ENCODE measurements at places on chromosomes 5 and 9.
A peak's percentile ranks its signal among the peaks of the same experiment; 100 is the strongest.

DNA sequence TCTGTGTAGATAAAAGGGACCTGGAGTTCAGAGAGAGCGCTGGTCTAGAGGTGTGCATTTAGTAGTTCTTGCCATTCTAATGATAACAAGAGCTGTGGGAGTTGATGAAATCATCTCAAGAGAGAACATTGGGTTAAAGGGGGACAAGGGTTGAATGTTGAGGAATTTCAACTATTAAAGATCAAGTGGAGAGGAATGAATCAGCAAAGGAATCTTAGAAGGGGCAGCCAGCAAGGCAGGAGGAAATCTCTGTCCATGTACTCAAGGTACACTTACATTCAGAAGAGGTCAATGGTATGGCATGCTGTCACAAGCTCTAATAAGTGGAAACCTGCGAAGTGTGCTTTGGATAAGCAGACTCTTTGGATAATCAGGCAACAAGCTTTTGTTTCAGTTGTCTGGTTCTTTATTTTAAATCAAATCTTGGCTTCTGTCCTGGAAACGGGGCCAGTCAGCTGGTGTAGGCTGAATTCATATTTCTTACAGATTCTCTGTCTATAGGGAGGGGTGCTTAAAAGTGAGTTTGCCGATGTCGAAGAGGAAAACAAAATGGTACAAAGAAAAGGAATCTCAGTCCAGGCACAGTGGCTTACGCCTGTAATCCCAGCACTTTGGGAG lies 320.5 kb upstream of the CD180 start:
- DNase-seq = no peak

- no peak for DNase-seq
These were observed 17.5 kb downstream of the C9orf57 start for GRCh38 chr9:72042928-72043327.

- DNase-seq = no peak
These were observed 280.0 kb downstream of the GAS1 start for GRCh38 chr9:86667307-86667706.

DNA sequence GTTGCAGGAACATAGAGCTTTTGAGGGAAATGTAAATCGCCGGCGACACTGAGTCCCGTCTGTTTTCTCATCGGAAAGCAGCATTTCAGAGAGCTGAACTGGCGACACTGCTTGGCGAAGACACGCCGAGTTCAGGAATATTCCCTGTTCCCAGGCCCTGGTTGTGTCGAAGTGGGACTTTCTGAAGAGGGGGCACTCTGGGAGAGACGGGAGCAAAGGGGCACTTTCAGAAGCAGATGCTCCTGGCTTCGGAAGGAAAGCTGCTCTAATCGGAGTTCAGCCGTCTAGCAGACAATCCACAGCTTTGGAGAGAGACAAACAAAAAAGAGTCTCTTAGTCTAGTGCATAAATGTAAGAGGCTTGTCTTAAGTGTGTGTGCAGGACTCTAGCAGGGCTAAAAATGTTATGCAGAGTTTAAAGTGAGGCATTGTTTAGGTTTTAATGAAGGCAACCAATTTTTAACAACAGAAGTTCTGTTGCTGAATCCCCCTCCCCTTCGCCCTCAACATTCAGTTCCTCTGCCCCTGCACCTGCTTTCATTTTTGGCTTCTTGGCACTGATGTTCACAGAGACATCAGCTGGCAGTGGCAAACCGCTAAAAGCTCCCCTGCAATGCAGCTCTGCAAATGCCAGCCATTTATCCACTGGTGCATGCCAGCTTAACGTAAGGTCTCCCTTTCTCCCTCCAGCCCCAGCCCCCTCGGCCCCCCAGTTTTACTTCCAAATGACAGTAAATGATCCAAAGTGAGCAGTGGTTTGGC lies 289.5 kb upstream of the MPDZ start:
- DNase-seq = no peak

- DNase-seq = no peak
These were observed 14.1 kb downstream of the PDLIM4 start for GRCh38 chr5:132271251-132272246.

GRCh38 chr9:22975951-22976350 lies 529.3 kb downstream of the DMRTA1 start:
- DNase-seq = no peak

GRCh38 chr5:100731768-100732167 lies 171.3 kb downstream of the ST8SIA4 start:
- DNase-seq = peak; percentile 6

GRCh38 chr5:55222985-55223811 lies 3.9 kb downstream of the MCIDAS start:
- DNase-seq = no peak

DNA sequence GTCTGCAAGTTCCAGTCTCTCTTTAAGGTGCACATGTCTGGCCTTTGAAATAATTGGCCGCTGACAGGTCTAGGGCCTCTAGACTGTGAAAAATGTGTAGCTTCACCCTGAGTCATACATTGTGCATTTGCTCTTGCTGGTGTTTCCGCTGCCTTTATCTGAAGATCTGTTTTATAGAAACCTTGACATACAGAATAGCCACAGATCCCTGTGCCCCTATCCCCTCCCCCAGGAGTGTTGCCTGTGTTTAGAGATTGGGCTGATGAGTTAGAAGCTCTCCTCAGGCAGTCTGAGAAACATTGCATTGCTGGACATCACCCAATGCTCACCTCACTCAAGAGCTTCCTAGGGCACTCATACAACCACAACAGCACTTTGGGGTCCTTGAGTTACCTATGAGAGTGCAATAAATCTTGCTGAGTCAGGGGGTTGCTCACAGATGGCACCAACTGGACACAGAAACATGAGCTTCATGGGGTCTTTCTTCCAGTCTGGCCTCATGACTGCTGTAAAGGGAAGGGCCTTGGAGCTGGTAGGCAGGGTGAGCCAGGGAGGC lies 3.8 kb upstream of the ZNF782 start:
- no peak for DNase-seq

DNA sequence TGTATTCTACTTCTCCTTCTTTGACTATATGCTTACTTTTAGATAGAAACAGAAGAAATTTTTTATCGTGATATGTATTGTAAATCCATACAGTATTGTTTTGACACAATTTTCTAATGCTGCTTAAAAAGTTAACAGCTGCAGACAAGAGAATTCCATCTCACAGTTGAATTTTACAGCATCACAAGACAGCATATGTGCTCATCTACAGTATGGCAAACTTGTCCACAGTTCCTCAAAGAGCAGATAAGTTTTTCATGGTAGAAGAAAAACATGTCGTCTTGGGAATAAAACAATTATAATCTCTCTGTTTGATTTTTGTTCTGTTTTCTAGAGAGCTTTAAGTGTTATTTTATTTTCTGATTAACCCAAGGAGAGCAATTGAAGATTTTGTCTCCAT lies 438.5 kb upstream of the NUDT12 start:
- DNase-seq = no peak

DNA sequence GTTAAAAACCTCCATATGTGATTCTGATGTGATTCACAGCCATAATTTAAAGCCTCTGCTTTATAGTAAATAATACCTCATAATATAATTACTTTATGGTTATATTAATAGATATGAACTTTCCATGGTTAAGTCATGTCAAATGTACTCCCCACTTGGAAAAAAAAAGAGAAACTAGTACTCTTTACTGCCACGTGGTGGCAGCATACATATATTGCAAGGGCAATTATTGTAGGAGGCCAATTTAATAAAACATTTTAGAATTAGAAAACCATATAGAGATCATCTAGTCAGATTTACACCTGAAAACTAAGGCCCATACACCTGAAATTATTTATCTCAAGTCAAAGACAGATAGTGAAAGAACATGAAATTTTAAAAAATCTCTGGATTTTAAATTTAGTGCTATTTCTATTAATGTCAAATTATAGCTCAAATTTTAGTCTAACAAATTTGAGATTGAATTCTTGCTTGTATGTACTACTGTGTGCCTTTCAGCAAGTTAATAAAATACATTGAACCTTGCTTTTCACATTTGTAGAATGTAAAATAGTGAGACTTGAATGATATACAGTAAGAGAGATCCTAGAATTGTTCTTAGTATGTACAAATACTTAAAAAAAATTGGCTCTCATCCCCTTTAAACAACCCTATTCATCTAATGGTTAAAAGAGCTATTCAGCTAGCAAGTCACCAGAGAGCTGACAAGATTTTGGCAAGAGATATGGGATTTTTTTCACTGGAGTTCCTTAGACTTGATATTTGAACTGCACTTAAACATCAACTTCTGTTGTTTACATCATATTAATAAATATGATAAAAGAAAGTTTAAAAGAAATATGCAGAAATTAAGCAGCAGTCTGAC lies 603.8 kb downstream of the TLE4 start:
- DNase-seq = no peak

DNA sequence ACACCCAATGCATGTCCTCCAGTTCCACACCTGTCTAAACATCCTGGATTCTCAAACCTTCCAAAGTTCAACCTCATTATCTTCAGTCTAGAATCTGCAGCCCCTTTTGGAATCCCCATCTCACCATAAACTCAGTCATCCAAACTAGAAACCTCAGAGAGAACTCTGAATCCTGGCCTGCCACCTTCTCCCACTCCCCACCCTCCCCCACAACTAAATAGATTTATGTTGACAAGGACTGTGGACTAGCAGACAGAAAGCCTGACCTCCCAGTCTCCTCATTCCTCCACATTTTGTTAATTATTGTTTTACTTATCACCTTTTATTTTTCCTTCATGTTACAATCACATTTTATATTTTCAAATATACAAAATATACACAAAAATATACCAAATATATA lies 76.6 kb downstream of the MEF2C start:
- no peak for DNase-seq

GRCh38 chr5:135859641-135860040 lies 25.2 kb downstream of the SLC25A48 start:
- no peak for DNase-seq

DNA sequence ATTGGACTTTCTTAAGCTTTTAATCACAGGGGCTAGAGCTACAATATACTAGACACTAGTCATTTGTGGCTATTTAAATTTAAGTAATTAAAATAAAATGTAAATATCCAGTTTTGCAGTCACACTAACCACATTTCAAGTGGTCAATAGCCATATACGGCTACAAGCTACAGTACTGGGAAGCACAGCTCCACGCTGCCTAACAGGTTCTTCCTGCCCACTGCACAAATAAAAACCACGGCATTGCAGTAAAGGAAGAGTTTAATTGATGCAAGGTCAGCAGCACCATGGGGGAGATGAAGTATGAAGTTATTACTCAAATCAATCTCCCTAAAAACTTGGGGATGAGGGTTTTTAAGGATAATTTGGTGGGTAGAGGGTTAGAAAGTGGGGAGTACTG lies 134.1 kb downstream of the LURAP1L start:
- DNase-seq = peak; percentile 91

DNA sequence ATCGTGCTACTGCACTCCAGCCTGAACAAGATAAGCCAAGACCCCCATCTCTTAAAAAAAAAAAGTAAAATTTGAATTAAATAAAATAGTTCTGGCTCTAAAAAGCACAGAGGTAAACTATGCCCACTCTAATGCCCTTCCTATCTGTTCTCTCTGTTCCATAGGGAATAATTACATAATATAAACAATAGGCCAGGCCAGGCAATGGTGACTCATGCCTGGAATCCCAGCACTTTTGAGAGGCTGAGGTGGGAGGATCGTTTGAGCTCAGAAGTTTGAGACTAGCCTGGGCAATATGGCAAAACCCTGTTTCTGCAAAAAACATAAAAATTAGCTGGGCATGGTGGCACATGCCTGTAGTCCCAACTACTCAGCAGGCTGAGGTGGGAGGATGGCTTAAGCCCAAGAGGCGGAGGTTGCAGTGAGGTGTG lies 47.4 kb downstream of the MYO10 start:
- DNase-seq = no peak
